ENCODE measurements at places on chromosomes 12 and 14.

DNA sequence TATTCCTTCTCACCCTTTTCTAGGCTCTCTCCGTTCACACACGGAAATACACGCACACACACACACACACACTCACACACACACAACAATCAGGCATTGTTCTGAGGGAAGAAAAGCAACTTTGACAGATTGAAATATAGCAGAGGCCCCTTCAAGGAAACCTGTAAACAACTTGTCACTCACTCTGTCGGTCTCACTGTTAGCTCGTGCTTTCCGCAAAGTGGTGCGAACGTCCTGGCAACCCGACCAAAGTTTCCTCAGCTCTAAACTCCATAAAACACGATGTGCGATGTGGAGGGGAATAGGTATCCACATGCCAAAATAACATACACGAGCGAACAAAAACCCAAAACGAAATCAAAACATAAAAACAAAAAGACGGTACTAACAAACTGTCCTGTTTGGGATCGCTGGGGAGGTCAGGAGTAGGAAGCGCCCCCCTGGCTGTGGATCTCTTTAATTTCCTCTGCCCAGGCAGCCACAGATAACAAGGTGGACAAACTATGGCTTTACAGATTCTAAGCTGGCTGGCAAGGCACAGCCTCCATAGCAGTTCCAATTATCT lies 822 bp upstream of the SOX5 start:
- no peak for DNase-seq

DNA sequence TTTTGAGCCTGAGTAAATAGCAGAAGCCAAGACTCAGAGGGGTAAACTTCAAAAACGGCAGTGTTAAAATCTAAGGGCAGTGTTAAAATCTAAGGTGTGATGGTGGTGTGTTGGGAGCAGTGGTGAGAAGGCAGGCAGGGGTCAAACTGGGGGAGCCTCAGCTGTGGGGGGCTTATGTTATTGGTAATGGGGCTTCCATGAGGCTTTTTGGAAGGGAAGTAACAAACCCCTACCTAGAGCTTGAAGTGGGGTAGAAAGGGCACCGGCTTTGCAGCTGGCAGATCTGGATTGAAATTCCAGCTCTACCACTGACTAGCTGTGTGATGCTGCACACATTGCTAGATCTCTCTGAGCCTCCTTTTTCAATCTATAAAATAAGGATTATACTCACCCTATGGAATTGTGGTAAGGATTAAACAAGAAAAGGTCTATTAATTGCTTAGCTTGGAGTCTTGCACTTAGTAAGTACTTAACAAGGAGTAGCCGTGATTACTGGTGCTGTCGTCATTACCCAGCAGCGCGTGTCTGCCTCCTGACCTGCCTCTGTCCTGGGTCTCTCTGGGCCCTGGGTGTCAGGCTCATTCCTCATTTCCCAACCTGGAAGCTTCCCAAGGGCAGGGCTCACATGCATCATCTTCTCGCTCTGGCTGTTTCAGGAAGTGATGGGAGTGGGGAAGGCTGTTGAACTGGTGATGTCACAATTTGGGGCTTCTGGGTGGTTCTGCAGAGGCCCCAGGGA lies 18.5 kb upstream of the KRT80 start:
- peak; percentile 71 for DNase-seq

- DNase-seq, result peak; percentile 54
Measured at GRCh38 chr12:96471368-96472050, 17.9 kb upstream of the CFAP54 start.

GRCh38 chr12:29148911-29149690 lies at the start of gene FAR2:
Gene FAR2 (plus strand): TSS chr12:29149278. CDS start chr12:29270450, 121,172 bp downstream.
- DNase-seq, result peak; percentile 70

DNA sequence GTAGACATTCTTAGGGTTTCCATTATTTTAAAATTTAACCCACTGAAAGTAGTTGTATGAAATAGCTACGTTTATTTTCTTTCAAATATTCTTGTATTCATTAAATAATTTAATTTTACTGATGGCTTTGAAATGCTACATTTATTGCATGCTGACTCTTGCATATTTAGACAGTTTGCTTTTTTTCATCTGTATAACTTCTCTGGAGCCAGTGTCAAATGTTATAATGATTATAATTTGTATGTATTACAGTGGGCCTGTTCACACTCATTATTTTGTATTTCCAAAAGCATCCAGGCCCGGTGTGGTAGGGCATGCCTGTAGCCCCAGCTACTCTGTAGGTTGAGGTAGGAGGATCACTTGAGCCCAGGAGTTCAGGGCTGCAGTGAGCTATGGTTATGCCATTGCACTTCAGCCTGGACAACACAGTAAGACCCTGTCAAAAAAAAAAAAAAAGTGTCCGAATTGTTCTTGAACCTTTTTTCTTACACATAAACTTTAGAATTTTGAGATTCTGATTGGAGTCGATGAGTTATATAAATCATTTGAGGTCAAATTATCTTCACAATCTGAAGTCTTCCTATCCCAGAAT lies 905 bp downstream of the ZNF84 start:
- no peak for DNase-seq

DNA sequence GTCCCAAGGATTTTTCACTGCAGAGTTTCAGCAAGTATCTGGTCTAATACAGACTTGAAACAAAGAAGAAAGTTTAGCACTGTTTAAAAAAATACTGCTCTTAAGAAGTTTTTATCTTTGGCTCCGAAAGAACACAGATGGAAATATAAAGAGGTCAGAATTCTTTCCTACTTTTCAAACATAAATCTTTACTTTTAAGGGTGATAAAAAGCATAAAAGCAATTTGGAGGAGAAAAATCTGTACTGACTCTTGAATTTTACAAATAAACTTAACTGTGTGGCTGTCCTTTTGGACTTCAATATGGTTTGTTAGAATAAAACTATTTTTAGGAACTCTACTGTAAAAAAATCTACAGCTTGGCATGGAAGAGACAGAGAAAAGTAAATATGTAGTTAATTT lies 27.6 kb upstream of the ISM2 start:
- no peak for DNase-seq

GRCh38 chr14:22510527-22511110 lies 78.4 kb downstream of the DAD1 start:
- DNase-seq, result peak; percentile 89

GRCh38 chr14:102571043-102571442 lies 21.4 kb upstream of the RCOR1 start:
- DNase-seq, result no peak

DNA sequence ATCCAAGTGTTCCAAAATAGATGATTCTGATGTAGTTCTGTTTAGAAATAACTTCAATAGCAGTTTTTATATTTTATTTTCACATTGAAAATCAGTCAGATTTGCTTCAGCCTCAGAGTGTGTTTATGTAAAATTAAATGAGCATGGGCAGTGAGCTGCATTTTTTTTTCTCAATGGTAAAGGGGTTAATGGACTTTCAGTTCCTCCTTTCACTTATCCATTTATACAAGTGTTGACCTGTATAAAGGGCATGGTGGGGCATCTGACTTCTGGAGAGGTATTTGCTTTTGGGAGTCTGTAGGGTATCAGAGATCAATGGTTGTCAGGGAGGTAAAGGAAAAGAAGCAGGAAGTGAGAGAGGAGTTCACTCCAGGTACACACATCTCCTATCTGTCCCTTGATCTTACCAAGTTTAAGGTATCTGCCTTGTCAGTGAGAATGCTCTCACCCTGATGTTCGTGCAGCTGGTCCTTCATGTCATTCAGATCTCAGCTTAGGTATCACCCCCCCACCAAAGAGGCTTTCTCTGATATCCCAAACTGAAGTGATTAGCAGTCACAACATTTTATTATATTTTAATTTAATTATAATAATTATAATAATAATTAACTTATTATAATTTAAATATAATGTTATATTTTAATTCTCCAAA lies 181.6 kb upstream of the LMNTD1 start:
- no peak for DNase-seq

DNA sequence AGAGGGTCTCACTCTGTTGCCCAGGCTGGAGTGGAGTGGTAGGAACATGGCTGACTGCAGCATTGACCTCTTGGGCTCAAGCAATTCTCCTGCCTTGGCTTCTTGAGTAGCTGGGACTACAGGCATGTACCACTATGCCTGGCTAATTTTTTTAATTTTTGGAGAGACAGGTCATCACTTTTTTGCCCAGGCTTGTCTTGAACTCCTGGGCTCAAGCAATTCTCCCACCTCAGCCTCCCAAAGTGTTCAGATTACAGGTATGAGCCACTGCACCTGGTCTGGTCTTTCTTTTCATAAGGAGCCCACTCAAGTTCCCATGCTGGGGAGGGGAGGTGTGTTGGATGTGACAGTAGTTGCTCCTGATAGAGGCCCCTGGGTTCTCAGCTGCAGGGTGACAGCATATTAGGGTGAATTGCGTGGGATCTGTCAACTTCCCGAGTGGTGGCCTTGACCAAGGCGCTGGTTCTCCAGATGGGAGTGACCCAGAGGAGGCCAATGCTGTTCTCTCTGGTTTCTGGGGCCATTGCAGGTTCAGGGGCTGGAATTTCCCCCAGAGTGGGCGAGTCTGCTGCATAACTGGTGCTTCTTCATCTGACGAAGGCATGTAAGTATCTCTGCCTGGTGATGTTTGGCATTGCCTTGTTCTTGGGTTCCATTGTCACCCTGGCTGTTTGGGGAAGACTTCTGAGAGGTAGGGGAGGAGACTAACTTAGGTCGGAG lies 52.4 kb upstream of the ESRRB start:
- DNase-seq, result no peak

GRCh38 chr12:27034607-27035293 lies 12.4 kb downstream of the MED21 start:
- no peak for DNase-seq

- DNase-seq, result no peak
Measured at GRCh38 chr14:89041257-89041582, 216.8 kb downstream of the TTC8 start.

DNA sequence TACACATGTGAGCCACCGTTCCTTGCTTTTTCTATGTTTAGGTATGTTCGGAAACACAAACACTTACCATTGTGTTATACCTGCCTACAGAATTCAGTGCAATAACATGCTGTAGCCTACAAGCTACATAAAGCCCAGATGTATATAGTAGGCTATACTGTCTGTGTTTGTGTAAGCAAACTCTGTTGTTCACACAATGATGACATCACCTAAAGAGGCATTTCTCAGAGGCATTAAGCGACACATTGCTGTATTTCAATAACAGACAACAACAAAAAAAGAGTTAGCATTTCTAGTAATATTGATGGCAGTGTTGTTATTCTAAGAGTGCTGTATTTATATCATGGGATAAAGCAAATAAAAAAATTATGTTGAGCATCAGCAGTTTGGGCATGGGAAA lies 70.2 kb downstream of the MED13L start:
- no peak for DNase-seq

DNA sequence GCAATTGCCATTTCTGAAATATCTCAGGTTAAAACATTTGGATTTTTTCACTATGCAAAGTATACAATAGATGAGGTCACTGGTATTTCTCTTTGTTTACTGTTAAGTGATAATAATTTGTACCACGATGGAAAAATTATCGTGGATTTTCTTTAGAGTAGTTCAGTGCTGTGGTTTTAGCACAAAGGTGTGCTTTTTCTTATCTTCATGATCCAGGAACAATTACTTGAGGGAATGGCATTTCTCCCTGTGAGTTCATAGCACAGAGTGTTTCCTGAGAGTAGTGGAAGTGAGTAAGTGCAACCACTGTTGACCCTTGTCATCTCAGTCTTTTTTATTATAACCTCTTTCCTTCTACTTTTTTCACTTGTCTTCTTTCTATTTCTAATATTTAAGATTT lies 86.8 kb downstream of the FGD4 start:
- DNase-seq, result no peak

DNA sequence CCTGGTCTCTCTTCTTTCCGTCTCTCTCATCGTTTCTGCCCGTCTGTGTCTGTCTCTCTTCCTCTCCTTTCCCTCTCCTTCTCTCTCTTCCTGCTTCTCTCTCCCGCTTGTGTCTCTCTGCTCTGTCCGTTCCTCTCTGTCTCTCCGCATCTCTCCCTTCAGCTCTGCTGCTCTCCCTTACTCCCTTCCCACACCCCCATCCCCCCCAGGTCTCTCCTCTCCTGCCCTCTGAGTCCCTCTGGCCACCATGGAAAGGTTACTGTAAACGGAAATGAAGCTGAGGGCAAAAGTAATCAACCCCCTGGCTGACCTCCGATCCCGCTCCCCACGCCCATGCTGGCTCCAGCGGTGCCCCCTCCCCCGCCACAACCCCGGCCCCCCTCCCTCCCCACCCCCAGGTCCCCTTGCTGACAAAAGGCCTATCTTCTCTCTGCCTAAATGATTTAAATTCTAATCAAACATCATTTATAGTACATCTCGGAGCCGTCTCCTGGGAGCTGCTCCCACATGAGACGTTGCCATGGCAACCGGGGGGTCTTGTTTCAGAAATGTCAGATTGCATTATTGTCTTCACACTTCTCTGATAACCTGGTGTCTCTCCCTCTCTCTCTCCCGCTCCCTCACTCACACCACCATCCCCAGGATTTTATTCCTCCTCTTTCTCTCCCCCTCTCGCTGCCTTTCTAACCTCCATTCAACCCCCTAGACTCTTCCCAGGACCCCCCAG lies 203.8 kb downstream of the RBM19 start:
- DNase-seq, result no peak

DNA sequence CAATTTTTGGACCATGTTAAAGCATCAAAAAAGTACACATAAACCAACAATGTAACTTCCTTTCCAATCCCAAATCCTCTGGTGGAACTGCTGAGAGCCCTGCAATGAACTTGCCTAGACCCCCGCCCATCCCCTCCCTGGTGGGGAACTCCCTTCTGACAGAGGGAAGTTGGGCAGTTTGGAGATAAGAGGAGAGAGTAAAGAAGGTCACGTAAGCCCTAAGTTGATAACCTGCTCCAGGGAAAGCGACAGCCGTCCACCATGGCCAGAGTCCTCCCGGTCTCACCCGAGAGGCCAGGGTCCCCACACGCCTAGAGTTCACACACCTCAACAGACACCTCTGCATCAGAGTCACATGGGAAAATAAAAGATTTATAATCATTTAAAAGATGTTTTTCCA lies 138.7 kb downstream of the EGLN3 start:
- DNase-seq, result no peak

DNA sequence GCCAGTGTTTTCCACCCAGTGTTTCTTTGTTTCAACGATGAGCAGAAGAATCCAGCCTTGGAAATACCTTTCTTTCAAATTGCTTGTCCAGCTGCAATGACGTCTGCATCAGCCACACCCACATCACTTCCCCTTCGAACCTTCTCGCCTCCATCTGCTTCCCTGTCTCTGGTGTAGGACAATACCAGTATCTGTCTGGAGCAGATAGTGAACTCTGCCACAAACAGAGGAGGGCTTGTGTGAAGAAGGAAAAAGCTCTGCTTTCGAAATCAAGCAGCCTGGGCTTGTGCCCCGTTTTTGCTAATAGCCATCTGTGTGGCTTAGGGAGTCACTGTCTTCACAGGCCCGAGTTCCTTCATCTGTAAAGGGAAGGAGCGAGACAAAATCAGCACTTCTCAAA lies 415.4 kb downstream of the ZFP36L1 start:
- DNase-seq, result no peak

- peak; percentile 36 for DNase-seq
Measured at GRCh38 chr14:69547701-69548348, 26.8 kb downstream of the CCDC177 start.

DNA sequence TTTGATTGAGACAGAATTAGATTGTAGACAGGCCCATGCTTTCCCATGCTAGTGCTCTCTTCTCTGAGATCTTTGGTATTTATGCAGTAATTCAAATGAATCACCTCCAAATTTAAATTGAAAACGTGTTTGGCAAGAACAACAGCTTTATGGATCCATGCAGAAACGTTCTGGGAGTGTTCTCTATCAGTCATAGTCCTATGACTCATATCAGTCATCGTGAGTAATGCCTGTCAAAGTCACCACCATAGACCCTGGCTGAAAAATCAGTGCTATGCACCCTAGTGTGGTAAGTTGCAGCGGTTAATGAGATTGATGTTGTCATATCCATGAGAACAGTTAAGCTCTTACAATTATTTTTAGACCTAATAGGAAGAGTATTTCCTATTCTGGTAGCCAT lies 90.1 kb upstream of the FOXG1 start:
- peak; percentile 81 for DNase-seq

- DNase-seq, result no peak
Measured at GRCh38 chr14:44154874-44155273, 352.2 kb downstream of the FSCB start.

Data from fibroblast of skin of back (primary cell).